NCI-H1436 treated with DMSO at 0.1 percent for 48 hours (cell line): ENCODE measurements at places on chromosomes 4 and X.

DNA sequence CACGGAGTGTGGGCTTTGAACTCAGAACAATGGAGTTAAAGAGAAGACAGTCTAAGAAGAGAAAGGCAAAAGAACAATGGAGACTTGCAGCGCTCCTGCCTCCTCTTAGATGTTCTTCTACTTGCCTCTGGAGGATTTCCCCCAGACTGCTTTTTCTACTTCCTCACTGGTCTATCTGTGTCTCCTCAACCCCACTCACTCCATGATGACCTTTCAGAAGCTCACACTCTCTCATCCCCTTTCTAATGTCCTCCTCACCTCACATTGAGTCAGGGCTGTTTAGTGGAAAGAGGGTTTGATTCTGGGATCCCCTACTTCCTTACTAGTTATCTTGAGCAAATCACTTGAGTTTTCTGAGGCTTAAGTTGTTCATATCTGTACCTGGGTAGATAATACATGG, 12.2 kb upstream of the HERC6 start:
- no peak for DNase-seq

DNA sequence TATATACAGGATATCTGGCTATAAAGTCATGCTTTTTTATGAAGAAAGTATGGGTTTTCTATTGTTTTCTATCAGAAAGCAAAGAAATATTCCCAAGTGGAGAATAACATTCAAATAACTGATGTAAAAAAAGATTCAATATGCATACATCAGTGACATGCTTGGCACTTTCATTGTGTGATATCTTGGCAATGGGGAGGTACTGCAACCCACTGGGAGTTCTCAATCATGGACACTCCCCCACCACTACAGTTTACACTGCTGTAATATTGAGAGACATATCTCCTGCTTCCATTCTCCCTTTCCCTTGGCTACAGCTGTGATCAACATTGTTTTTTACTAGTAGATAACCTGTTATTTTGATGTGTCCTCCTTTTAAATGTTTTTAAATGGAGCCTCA, 257.8 kb downstream of the CAMK2D start:
- no peak for DNase-seq

GRCh38 chr4:73345399-73345975, 58.6 kb upstream of the ALB start:
- DNase-seq, result no peak

GRCh38 chr4:154560824-154561231, 2.0 kb upstream of the FGB start:
- DNase-seq, result no peak

DNA sequence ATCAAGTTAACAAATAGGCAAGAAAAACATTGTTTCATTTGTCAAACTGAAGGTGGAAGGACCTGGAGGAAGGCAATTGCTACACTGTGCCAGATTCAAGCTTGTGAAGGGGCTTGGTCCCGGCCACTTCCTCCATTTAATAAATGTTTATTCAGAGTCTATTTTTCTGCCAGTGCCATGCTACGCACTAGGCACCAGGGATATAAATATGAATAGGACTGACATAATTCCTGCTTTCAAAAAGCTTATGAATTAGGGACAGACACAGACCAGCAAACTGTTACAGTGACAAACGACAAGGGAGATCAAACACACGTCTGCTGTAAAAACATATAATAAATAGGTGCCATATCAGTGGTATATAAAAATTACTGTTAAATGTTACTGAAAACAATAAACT, 571 bp downstream of the TLR6 start:
- no peak for DNase-seq

GRCh38 chr4:110138551-110138950, 59.9 kb downstream of the ELOVL6 start:
- no peak for DNase-seq

DNA sequence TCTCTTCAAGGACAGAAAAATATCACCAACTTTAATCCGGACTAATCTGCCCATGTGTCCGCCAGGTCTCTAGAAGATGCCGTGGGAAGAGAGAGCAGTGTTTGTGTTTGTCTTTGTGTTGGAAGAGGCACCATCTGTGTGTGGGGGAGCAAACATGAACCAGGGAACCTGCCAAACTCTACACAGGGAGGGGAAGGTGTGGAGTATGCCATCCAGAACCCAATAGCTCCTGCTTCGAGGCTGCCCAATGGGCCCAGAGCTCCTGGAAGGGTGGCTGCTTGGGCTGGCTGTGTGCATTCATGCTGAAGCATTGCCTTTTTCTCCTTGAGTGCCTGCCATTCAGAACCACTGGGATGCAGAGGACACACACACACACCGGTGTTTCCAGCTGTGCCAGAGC, 536.2 kb downstream of the MID1IP1 start:
- DNase-seq, result no peak
